ENCODE measurements at places on chromosomes 2 and 18. TPM values are rescaled to one million over a fixed set of nuclear protein-coding genes. Genes with fewer than 3 reads are reported as not detected.

The SALL3 gene
- total RNA-seq: under 0.01 TPM

The EN1 gene
- not detected for total RNA-seq

The TUBA4B gene
- not detected for total RNA-seq

The UPP2 gene
- total RNA-seq: not detected

The KRTCAP3 gene
- total RNA-seq: 0.52 TPM

The PHLPP1 gene
- 9.1 TPM for total RNA-seq

The OR6B3 gene
- not detected for total RNA-seq

The LYG2 gene
- total RNA-seq: not detected

The RPIA gene
- 18.9 TPM for total RNA-seq

All from mononuclear cell (primary cell).